NCI-H2081 (cell line): ENCODE measurements at places on chromosomes 12 and 14.

GRCh38 chr12:31783996-31784645, 55.3 kb upstream of the AMN1 start:
- peak; percentile 6 for DNase-seq

GRCh38 chr12:46430340-46430948, 57.9 kb upstream of the SLC38A2 start:
- DNase-seq = no peak

- DNase-seq = no peak
These were observed 66.5 kb upstream of the GZMB start for GRCh38 chr14:24700511-24700910.

GRCh38 chr12:100515968-100516367, 42.3 kb downstream of the NR1H4 start:
- DNase-seq = no peak

DNA sequence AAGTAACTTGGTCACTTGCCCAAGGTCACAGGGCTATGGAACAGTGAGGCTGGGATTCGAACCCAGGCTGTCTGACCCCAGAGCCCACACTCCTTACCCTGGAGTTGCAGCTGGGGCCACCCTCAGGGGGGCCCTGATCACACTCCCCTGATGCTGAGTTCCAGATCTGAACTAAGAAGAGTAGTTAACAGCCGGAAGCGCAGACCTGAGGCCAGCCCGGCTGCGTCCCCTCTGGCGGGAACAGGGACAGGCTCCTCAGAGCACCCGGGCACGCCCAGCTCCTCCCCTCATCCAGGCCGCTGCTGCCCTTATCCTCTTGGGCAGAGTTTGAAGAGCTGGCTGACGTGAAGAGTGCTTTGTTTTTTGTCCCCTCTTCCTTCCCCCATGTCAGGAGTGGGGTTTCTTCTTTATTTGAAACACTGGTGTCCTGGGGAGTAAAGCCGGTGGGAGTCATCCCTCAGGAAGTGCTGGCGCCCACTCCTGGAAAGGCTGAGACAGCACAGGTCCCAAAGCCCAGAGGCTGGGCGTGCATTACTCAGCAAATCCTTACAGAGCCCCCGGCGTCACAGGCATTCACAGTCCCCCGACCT, 8.7 kb downstream of the PHB2 start:
- DNase-seq = peak; percentile 96

- no peak for DNase-seq
These were observed 88.5 kb downstream of the E2F7 start for GRCh38 chr12:76976777-76977382.

GRCh38 chr12:121738340-121738858, 25.8 kb downstream of the TMEM120B start:
- DNase-seq = no peak

DNA sequence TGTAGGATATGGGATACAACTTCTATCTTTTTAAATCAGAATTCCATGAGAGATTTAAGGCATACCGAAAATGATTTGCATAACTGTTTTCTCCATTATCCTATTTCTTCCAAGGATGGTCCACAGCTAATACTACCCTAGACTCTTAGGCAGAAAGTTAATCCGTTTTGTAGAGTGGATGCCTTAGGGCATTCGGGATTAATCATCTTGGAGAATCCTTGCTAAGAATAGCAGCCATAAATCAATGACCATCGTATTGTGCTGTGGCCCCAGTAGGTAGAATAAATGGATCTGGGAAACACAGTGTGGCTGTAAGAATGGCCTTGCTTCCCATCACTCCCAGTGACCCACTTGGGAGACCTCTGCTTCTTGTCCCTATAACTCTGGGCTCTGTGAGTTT, 99.6 kb downstream of the SSPN start:
- DNase-seq = no peak

- no peak for DNase-seq
These were observed 113.0 kb downstream of the RALGAPA1 start for GRCh38 chr14:35696119-35696518.
